ENCODE measurements at places on chromosomes 6 and 20.
A peak's percentile ranks its signal among the peaks of the same experiment; 100 is the strongest.

- no peak for DNase-seq
These were observed 7.9 kb downstream of the SDCBP2 start for GRCh38 chr20:1320902-1321653.

- DNase-seq: no peak
These were observed 67.1 kb downstream of the TAF4 start for GRCh38 chr20:61998343-61999121.

DNA sequence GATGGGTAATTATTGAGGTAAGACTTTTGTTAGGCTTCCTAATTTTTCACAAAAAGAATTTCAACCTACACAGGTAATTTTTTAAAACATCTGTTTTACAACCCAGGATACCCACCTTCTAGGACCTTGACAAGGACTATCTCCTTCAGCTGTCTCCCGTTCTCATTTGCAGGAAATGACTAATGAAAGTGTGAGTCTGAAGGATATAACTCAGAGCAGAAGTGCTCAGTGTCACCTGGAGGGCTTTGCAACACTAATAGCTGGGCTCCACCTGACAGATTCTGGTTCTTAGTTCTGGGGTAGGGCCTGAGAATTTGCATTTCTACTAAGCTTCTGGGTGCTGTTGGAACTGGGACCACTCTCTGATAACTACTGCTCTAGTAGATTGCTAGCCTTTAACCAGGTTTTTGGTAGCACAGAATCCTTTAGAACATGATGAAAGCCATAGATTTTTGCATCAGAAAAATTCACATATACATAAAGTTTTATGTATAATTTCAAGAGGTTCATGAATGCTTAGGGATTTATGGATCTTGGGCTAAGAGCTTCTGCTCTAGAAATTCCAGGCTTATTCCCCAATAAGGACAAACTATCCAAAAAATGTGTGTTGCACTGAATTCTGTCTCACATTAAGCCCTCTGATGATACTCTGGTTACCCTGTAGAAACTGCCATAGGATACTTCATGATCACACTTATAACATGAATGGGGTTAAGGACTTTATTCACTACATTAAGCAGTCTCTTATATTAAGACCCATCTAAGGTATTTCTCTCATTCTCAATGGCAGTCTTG is 30.3 kb downstream of the AK9 start:
- no peak for DNase-seq

GRCh38 chr20:38997622-38998021 is 35.5 kb downstream of the DHX35 start:
- peak; percentile 48 for DNase-seq

GRCh38 chr20:63055575-63056235 is 48.9 kb upstream of the BHLHE23 start:
- DNase-seq: no peak

- no peak for DNase-seq
These were observed 190.8 kb downstream of the MTFR2 start for GRCh38 chr6:136059308-136059707.

DNA sequence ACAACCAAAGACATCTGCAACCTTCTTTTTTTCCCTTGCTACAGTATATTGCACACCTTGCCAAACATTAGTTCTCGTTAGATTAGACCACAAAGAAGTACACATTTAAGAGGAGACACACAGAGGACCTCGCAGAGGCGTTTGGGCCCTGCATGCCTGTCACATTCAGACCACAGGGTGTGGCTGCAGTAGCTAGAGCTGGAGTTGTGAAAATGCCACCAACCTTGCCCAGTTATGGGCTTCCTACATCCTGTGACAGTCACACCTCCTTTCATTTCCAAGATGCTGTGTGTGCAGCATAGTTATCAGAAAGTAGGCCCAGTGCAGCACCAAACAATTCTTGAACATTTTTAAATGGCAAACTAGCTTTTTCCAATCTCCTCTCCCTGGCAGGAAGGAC is 2.4 kb downstream of the SYNE1 start:
- no peak for DNase-seq

GRCh38 chr20:60283281-60283680 is 325.1 kb downstream of the CDH26 start:
- no peak for DNase-seq

DNA sequence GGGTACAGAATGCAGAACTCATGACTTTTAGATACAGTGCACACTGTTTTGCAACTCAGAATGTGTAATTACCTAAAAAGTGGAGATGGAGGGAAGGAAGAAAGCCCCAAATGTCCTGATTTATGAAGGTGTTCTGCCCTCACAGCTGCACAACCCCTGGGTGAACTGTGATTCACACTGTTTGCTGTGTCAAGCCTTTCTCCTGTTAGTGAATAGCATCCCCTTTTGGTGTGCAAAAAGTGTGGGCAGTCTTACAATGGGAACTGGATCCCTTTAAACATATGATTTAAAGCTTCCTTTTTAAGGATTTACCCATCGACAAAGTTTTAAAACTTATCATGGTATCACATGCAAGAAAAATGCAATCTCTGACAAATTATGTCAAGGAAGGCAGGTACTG is 633.4 kb upstream of the EPHA7 start:
- no peak for DNase-seq

GRCh38 chr20:64064145-64064698 is 1.2 kb downstream of the TCEA2 start:
- no peak for DNase-seq

- DNase-seq: peak; percentile 49
These were observed 2.9 kb upstream of the RAB22A start for GRCh38 chr20:58306421-58307261.

GRCh38 chr6:79404677-79405076 is 132.6 kb downstream of the LCA5 start:
- no peak for DNase-seq

GRCh38 chr6:39432330-39433025 is 110.0 kb upstream of the KCNK16 start:
- no peak for DNase-seq

DNA sequence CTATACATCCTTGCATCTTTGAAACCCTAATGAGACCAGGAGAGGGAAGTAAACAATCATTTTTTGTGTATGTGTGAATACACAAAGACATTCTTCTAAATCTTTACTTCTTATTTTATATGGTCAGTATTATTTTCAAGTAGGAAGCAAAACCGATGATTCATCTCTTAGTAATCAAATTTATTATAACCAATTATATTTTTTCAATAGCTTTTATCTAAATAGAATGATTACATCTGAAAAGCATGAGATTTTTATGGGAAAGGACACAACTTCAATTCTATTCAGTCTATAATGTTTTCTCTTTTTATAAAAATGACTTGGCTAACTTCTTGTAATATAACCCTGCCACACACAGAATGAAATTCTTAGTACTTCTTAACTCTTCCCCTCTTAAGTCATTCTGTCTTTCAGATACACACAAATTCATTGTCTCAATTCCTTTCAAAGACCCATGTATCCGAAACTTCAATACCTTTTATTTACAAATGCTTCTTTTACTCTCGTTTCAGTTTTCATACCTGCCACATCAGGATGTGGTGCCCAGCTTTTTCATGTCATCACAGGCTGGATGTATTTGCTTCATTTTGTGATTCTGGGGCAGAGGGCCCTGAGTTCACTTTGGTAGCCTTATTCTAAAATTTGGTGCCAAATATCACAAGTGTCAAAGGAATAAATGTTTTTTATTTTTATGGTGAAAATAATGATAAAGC is 227.0 kb downstream of the PHF3 start:
- no peak for DNase-seq

GRCh38 chr6:136148051-136148450 is 102.1 kb downstream of the MTFR2 start:
- DNase-seq: no peak

DNA sequence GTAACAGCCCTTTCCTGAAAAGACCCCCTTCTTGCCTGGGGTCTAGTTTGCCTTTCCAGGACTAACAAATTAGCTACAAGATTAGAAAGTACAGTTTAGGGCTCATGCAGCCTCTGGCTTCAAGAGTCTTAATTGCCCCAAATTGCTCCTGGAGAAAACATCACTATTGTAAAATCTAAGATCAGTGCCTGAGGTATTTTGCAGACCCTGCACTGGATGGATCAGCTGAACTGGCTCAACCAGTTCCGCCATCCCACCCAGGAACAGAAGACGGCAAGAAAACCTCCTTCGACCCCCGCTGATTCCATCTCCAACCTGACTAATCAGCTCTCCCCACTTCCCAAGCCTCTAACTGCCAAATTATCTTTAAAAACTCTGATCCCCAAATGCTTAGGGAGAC is 236.5 kb upstream of the KCNG1 start:
- no peak for DNase-seq

- DNase-seq: no peak
These were observed 118.9 kb upstream of the EXOC2 start for GRCh38 chr6:811831-812230.

DNA sequence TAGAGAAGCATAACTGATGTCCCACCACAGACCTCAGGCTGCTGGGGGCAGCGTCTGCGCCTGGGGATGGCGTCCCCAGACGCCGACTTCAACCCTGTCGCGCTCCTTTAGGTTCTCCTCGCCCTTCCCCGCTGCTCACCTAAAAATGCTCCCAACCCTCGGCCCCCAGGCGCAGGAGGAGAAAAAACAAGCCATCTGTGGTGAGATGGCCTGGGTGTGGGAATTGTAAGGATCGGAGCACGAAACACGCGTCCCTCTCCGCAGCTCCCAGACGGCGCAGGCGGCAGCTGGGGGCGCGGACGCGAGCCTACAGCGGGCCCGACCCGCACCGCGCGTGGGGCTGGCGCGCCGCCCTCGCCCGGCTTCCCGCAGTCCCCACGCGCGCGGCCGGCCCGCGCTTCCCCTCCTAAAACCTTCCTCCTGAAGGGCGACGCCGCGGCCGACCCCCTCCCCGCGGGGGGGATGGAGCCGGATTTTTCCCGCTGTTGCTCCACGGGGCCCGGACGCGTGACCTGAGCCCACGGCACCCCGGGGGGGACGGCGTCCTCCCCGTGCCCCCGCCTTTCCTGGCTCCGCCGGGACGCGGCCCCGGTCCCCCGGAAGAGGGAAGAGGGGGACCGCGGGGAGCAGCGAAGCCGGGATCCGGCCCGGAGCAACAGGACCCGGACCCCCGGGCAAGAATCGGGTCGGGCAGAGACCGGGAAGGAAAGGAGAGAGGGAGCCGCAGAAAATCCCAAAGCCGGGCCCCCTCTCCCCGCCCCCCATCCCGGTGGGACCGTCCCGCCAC is 611 bp downstream of the EPB41L2 start:
- DNase-seq: peak; percentile 9

- no peak for DNase-seq
These were observed 99.8 kb downstream of the TBC1D7 start for GRCh38 chr6:13228264-13229204.

- no peak for DNase-seq
These were observed 382.5 kb downstream of the CDH4 start for GRCh38 chr20:61634376-61635145.

- peak; percentile 81 for DNase-seq
These were observed 60.2 kb downstream of the GCLC start for GRCh38 chr6:53484476-53485280.

- no peak for DNase-seq
These were observed 18.3 kb upstream of the ADGRF4 start for GRCh38 chr6:47680051-47680450.

- DNase-seq: no peak
These were observed 12.0 kb downstream of the TASP1 start for GRCh38 chr20:13626724-13627123.

DNA sequence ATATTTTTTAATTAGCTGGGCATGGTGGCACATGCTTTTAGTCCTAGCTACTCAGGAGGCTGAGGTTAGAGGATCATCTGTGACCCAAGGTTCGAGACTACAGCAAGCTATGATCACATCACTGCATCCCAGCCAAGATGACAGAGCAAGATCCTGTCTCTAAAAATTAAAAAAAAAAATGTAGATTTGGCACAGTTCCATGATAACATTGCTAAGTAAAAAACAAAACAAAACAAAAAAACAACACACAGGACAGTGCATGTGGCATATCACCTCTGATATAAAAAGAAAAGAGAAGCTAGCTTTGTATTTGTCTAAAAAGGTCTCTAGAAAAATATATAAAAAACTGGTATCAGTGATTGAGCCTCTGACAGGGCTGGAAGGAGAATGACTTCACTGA is 24.6 kb downstream of the RNF24 start:
- no peak for DNase-seq

GRCh38 chr6:24827162-24827561 is 28.4 kb upstream of the ARMH2 start:
- DNase-seq: no peak

- no peak for DNase-seq
These were observed 535 bp upstream of the ABCF1 start for GRCh38 chr6:30570740-30571074.

DNA sequence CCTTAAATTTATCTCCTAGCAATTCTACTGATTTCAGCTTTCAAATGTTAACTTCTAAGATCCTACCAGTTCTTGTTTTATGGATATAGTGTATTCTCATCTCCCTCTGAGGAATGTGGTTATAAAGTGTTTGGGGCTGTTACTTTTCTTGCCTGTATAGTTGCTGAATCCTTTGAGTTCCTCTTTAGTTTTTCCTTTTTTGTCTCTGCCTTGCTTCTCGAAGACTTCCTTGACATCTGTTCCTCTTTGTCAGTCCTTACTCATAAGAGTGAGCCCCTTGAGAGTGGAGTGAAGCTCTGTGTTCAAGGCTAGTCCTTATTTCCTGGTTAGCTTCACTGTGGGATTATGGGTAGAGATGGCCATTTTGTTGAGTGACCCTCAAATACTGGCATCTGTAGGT is 84.6 kb downstream of the ELOVL4 start:
- DNase-seq: no peak

- no peak for DNase-seq
These were observed 63.8 kb upstream of the TINAG start for GRCh38 chr6:54244430-54244829.

GRCh38 chr20:9203081-9203447 is 134.2 kb downstream of the PLCB4 start:
- no peak for DNase-seq

GRCh38 chr6:90397047-90397446 is 100.4 kb upstream of the BACH2 start:
- DNase-seq: no peak

GRCh38 chr6:79602859-79603258 is 28.3 kb upstream of the SH3BGRL2 start:
- DNase-seq: no peak

- no peak for DNase-seq
These were observed 163.4 kb upstream of the HEY2 start for GRCh38 chr6:125586074-125586473.
